Amniotic epithelial cell (primary cell): ENCODE measurements at places on chromosomes 11 and 22.

- peak; percentile 29 for DNase-seq
Measured at GRCh38 chr22:46052801-46053562, 76.0 kb upstream of the WNT7B start.

DNA sequence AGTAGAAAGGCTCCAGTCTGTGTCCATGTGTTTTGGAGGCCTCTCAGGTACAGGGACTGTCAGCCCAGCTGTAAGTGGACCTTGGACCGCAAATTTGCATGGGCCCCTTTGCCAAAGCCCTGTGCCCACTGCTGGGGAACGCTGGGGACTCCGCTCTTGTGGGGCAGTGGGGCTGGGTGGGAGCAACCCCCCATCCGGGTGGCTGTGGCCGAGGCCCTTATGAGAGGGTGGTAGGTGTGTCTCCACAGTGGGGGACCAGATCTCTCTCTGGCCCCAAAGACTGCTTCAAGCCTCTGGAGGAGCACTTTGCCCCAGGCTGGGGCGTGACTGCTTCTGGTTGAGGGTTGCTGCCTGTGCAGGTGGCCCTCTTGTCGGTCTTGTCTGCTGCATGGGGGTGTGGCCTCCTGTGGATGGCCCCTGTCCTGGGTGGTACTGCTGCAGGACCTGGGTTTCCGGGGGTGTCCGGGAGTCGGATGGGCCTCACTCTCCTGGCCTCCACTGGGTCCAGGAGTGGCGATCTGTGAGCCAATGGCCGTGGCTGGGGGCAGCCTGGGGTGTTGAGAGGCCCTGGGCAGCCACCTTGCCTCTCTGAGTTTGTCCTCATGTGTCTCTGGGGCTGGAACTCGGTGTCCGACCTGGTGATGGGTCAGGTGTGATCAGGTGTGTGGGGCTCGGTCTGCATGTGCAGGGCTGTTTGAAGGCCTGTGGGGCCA lies 15.9 kb downstream of the KCNQ1 start:
- no peak for DNase-seq

DNA sequence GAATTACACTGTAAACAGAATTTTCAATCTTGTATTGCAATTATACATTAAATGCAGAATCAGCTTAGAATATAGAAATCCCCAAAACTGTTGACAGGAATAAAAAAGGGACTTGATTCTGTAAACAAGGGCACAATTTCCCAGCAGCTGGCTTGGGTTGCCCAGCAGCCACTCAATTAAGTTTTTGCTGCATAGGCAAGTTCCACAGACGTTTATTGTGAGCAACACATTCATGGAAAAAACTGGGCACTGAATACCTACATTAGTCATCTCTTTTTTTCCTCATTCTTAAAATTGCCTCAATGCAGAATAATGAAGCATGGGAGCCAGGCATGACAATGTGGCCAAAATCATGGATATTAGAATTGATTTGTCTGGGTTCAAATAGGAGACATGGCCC lies 421.8 kb upstream of the ANO5 start:
- no peak for DNase-seq

GRCh38 chr11:62545437-62546243 lies 966 bp downstream of the AHNAK start:
- peak; percentile 94 for DNase-seq

DNA sequence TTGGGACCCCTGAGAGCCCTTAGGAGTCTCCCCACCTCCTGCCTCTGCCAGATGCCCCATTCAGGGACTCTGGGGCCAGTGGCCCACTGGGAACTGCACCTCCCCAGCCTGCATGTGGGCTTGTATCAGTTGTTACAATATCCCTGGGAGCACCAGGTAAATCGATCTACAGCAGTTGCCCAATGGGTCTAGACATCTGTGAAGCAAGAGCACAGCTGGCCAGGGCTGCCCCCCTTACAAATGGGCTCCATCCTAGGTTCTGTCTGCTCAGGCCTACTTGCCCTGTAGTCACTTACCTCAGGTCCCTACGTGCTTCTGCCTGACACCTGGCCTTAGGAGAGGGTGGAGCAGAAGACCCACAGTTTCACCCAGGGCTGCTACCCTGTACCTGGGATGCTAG lies 62.7 kb downstream of the HIRA start:
- no peak for DNase-seq

DNA sequence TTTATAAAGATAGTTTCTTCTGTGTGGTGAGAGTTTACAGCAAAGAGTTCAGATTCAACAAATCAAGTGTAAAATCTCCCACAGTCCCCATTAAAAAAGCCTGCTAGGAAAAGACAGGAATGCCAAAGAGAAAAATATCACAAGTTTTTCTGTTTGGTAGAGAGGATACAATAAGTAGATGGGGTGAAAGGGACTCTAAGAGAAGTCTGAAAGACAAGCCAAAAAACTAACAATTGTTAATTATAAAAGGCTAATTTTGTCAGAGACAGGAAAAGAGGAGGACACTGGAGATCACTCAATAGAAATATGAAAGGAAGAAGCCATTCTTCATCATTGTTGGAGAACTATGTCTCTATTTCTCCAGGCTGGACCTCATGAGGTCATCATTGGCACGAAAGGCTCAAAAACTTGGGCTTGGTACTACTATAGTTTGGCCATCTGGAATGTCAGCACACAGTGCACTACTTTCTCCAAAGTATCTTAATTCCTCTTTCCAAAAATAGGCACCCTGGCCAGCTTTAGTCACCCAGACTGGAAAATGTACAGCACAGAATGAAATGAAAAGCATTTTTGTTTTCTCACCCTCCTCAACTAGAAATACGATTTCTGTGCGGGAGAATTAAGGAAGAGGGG lies 531 bp upstream of the SOX6 start:
- peak; percentile 2 for DNase-seq

- no peak for DNase-seq
Measured at GRCh38 chr11:119372260-119373058, 9.0 kb downstream of the USP2 start.

GRCh38 chr11:46649180-46649738 lies 31.9 kb downstream of the ATG13 start:
- peak; percentile 100 for DNase-seq

GRCh38 chr22:36452250-36452977 lies 29.0 kb downstream of the TXN2 start:
- no peak for DNase-seq
